Hematopoietic multipotent progenitor cell treated with erythropoietin and hydrocortisone succinate and interleukin-3 and kit ligand, for 6 days (in vitro differentiated cells): ENCODE measurements at places on chromosomes 4 and X.

- DNase-seq, result no peak
These were observed 20.2 kb upstream of the RASL11B start for GRCh38 chr4:52841682-52842456.

GRCh38 chr4:147012059-147012707 lies 66.5 kb upstream of the TTC29 start:
- DNase-seq, result no peak

DNA sequence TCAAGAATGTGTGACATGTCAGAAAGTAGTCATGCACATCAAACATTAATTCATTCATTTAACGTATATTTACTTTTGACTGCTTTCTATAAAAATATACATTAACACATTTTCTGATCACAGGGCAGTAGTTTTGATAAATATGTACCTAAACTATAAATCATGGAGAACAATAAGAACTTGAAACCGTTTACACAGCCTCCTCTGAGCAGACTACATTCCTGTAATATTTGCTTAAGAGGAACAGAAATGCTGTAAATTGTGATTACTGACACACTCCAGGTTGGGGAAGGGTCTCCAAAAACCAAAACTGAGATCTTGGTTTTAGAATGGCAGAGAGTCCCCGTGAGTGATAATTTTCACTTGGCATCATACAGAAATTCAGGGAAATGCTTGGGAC lies 120.7 kb upstream of the PPARGC1A start:
- no peak for DNase-seq

DNA sequence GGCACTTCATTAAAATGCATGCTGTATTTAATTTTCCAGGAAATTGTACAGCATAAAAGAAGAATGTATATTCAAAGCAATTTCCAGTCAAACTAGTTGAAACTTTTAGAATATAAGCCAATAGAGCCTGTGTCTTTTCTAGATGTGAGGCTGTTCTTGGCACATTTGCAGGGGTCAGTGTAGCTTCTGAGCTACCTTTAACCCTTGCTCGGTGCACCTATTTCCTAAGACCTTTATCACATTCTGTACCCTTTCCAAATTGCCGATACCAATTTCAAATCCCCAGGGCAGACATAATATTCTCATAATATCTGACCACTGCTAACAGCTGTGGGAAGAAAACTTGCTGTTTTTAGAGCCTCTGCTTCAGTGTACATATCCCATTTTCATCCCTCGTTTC lies 43.2 kb downstream of the DCAF8L2 start:
- DNase-seq, result no peak

DNA sequence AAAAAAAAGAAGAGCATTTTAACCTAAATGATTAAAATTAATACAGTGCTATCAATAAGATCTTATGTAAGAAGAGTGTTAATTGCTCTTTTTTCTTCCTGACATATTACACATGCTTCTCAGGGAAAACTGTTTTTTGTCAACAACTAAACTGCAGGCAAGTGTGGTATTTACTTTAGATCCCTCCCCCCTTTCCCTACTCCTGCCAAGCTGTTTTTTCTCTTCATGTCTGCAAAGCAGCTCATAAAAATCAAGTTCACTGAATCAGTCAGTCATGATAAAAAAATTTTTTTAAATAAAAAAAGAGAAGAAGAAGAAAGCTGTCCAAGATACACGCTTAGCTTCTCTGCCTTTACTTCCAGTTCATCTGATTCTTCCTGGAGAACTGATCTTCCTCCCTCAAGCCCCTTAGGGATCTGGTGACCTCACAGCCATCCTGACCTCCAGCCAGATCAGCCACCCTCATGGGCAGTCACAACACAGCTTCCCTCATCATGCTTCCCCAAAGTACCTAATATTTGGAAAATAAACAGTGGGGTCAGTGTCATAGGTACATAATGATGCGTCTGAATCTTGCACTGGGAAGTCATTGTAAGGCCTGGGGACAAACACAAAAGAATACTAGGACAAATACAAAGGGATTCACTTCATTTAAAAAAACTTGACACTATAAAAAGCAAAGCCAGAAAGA lies 87.0 kb downstream of the ZNF827 start:
- no peak for DNase-seq

- DNase-seq, result no peak
These were observed 13.9 kb upstream of the PCDH19 start for GRCh38 chrX:100424012-100424411.

- no peak for DNase-seq
These were observed 61.5 kb downstream of the PCDH18 start for GRCh38 chr4:137470806-137471205.

DNA sequence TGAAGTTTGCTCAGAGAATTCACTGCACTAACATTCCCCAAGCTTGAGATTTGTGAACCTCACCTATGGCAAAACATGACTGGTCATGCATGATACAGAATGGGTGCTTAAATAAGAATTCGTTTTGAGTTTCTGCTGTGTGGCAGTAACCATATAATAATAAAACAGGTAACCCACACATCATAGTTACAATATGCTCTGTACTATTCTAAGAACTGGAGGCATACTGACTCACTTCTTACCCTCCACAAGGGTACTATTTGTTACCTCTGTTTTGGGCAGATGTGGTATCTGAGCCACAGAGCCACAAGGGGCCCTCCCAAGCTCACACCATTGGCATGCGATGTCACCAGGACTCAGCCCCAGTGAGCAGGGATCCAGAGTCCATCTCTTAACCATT lies 17.6 kb downstream of the SLC2A9 start:
- DNase-seq, result peak; percentile 49
